Activated naive CD8-positive, alpha-beta T cell treated with anti-CD3 and anti-CD28 coated beads, Interleukin-2, amount 50 U/mL, for 24 hours (primary cell): ENCODE measurements at places on chromosomes 2 and 18.

GRCh38 chr2:157784169-157784822 is 91.8 kb downstream of the ACVR1 start:
- no peak for DNase-seq

GRCh38 chr2:47785986-47786385 is 3.0 kb downstream of the MSH6 start:
- DNase-seq: no peak

- no peak for DNase-seq
Observed at GRCh38 chr2:237459741-237460174, 27.3 kb upstream of the MLPH start.

- no peak for DNase-seq
Observed at GRCh38 chr2:236687296-236687965, 117.8 kb downstream of the ACKR3 start.

DNA sequence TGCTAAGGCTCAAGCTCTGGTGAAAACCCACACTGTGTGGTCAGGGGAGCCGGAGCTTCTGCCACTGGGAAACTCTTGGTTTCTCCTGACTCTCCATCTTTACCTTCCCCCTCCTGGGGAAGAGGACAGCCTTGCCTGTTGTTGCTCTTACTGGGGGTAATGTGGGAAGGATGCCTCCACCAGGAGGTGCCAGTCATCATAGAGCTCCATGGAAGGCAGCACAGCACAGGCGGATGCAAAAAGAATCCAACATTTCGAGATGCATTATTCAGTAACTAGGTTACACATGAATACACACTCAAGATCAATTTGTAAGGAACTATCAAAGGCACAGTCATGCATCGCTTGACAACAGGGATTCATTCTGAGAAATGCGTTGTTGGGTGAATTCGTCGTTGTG is 322.6 kb downstream of the AFF3 start:
- DNase-seq: no peak

DNA sequence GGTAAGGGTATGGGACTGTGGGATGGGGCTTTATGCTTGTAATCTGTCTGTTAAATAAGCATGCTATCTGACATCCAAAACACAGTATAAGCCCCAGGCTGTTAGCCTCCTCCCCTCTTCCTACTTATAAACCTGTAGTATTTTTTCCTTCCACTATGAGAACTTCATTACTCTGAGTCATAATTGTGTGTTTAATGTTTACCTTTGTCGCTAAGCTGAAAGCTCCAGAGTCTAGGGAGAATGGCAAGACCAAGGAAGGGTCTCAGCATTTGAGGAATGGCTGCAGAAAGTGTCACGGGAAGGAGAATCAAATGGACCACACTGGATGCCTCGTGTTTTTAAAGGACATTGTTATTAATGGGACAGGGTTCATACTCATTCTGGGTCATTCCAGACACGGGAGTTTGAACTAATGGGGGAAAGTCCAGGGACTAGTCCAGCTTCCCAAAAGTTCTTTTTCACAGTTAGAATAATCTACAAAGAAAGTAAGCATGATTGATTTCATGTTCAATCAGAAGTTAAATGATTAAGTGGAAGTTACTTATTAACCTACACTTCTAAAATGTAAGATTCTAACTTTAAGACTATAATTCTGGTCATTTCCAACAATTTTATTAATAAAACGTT is 292.2 kb downstream of the AFF3 start:
- DNase-seq: no peak

GRCh38 chr2:117723888-117724434 is 90.5 kb upstream of the DDX18 start:
- DNase-seq: no peak

DNA sequence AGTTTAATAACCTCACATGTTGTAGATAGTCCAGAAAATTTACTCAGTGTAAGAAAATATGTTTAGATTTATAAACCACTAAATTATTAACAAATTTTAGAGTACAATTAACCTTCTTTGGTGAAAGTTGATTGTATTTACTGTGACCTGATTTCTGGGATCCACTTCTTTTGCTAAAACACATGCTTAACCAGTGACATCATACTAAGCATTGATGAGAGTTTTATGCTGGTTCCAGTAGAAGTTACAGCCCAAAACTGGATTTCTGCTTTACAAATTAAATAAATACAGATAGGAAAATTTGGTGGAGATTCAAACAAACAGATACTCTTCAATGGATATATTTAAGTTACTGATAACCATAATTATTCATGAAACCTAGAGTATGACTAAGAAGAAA is 40.9 kb downstream of the RBBP8 start:
- DNase-seq: no peak

DNA sequence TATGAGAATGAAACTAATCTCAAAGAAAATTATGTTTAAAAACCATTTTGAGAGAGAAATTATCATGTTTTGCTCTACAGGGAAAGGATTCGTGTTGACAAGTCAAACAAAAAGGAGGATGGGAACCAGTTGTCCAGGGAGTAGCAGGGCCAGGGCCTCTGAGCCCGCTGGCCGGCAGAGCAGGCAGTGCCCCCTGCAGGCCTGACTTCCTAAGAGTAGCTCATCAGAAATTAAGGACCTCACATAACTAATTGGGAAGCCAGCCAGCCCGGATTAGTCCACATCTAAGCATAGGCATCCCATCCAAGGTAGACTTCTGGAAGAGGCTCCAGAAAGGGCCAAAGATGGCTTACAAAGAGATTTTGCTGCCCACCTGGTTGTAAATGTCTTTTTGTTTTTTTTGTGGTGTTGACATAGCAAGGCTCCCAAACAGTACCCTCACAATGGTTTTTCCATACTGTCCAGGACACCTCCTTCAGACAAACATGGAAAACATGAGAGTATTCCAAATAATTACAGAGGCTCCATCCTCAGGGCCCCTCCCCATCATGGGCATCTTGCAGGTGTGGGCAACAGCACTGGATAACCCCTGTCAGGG is 241.2 kb upstream of the TANK start:
- DNase-seq: peak; percentile 41

DNA sequence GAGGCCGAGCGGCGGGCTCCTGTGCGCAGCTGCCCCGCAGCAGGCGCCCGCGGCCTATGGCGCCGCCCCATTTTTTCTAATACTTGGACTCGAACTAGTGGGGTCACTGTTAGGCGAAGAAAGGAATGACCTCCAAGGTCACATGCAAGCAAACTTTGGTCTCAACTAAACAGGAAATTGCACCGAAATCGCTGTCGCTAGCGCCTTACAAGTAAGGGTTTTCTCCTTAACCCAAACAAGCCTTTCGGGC is 339 bp downstream of the ACAA2 start:
- no peak for DNase-seq

GRCh38 chr2:174247474-174248186 is 702 bp downstream of the OLA1 start:
- peak; percentile 13 for DNase-seq

DNA sequence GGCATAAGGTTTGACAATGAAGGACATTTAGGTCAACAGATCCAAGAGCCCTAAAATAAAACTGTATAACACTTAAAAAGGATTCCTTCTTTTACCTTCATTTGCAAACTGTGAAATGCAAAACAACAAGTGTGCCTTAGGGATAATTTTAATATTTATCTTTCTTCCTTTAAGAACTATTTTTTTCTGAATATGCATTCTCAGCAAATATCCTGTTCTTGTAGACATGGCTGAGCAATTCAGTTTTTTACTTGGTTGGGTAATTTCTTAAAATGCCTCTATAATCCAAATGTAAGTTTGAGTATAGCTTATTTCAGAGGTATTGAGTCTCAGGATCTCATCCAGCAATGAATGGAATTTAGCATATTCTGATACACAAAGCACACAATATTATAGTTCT is 43.0 kb upstream of the KCNJ3 start:
- DNase-seq: no peak

DNA sequence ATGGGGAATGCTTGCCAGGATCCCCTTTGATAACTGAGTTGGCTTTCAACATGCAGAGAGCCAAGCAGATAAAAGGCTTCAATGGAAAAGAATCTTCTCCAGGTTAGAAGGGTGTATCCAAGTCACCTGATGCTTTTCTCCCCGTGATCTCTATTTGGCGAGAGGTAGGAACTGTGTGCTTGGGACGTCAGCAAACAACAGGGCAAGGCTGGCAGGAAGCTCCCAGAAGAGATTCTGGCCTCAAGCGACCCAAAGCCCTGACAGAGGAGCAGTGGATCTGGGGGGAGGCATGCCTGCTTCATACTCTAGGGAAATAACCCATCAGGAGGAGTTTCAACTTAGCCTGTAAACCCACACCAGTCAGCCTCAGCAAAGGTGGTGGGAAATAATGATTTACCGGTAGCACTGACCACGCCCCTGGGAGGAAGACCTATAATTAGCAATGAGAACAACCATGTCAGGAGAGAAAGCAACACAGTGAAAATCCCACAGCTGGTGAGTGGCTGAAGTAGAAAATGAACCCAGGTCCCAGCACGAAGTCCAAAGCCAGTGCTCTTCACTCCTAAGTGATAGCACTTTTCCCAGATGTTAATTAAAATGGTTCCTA is 76.3 kb upstream of the SEC11C start:
- no peak for DNase-seq

DNA sequence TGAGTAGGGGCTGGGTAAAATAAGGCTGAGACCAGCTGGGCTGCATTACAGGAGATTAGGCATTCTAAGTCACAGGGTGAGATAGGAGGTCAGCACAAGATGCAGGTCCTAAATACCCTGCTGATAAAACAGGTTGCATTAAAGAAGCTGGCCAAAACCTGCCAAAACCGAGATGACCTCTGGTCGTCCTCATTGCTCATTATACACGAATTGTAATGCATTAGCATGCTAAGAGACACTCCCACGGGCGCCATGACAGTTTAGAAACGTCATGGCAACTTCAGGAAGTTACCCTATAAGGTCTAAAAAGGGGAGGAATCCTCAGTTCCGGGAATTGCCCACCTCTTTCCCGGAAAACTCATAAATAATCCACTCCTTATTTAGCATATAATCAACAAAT is 132.2 kb downstream of the ARL4C start:
- no peak for DNase-seq

DNA sequence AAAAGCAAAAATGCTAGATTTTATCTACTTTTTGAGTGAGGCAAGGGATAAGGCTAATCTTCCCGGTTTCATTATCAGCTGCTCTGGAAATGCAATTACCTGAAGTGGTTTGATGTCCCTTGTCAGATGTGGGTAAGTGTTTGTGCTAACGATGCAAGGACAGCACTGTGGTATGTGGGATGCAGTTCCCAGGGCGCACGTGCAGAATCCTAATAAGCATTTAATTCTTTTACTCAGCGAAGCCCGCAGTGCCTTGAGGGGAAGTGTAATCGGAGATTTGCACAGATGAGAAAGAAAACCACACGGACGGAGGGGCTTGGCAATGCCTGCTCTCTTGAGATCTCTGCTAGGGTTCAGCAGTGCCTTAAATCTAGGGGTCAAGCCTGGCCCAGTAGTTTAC is 108.5 kb upstream of the LYPD6 start:
- no peak for DNase-seq

DNA sequence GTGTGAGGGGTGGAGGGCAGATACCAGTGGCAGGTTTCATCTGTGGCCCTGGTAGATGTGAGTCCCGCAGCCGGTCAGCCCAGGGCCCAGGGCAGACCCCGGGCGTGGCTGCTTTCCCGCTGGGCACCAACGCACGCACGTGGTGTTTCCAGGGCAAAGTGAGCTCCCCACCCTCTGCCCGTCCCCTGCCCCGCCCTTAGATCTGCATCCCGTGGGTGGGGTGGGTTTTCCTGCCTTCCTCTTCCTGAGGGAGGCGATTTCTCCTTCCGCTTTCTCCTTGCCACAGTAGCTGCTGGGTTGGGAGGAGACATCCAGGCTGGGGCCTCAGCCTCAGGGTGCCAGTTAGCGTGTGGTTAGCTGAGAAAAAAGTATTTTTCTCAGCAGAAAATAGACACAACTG is 49.6 kb downstream of the ODC1 start:
- DNase-seq: no peak

DNA sequence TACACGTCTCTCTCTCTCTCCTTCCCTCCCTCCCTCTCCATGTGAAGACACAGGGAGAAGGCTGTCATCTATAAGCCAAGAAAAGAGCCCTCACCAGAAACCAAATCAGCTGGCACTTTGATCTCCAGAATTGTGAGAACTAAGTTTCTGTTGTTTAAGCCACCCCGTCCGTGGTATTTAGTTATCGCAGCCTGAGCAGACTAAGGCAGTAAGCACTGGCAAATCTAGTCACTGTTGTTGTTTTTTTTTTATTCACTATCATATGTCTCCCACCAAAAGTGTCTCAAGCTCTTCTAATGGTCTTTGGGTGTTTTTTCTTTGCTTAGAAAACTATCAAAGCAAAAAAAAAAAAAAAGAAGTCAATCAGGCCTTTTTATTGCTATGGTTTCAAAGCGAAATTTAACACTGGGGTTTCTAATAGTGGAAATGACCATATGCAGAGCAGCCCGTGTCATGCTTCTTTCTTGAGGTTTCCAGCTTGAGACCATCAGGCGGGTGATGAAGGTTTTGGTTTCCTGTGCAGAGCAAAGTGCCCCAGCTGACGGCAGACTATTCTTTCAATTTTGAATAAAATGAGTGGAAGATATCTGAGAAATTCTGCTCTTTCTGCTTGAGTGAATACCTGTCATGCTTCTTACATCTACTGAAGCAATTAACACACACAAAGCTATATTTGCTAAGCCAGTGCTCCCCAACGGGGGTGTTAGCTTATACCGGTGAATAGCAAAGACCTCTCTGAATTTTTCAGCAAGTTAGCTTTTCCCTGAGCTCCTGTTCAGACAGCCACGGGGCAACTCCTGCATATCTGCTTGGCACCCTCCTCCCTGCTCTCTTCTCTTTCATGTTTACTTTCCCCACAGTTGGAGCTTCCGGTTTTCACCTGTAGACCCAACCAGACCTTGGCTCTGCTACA is 394.1 kb upstream of the ATP5MC3 start:
- DNase-seq: no peak

DNA sequence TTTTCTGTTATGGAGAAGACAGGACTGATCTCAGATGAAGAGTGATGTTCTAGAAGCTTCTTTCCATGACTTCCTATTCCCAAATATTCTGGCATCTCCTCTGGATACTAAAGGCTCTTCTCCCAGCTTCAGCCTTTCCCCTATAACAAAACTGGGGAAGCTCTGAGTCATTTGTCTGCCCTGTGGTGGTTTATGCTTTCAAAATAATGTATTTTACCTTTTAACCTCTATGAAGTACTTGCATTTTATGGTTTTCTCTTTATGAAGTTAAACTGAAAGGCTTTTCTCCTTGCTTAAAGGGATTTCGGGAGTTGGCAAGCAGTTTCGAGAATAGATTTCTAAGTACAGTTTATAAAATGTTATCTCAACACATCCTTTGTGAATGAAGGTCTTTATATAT is 104.4 kb downstream of the TANC1 start:
- DNase-seq: no peak

GRCh38 chr2:161836664-161837063 is 212.4 kb downstream of the SLC4A10 start:
- no peak for DNase-seq

GRCh38 chr2:190344276-190344827 is 963 bp downstream of the INPP1 start:
- DNase-seq: no peak
